Stimulated activated CD4-positive, alpha-beta T cell treated with anti-CD3 and anti-CD28 coated beads, Interleukin-15, amount 100 ng/mL, for 1 hour (primary cell): ENCODE measurements at places on chromosomes 12 and 14.

- no peak for DNase-seq
Observed at GRCh38 chr14:105531894-105532623, 5.7 kb downstream of the TMEM121 start.

DNA sequence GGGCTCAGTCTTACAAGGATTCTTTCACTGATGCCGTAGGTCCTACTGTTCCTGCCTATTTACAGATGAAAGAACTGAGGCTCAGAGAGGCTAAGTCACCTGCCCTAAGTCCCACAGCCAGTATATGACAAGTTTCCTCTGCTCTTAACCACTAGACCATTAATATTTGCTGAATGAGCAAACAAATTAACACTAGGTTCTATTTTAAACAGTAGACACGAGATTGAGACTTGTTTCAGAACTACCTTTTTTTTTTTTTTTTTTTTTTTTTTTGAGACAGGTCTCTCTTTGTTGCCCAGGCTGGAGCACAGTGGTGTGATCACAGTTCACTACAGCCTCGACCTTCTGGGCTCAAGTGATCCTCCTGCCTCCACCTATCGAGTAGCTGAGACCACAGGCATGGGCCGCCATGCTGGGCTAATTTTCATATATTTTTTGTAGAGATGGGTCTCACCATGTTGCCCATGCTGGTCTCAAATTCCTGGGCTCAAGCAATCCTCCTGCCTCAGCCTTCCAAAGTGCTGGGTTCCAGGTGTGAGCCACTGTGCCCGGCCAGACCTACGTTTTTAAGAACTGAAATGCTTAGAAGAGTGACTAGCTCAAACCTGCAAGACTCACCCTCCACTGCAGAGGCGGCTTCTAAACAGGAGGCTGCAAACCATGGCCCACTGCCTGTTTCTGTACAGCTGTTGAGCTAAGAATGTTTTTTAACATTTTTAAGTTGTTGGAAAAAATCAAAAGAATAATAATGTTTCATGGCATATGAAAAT, 12.9 kb downstream of the SYNE3 start:
- no peak for DNase-seq

GRCh38 chr12:108685469-108686260, 45.7 kb downstream of the CORO1C start:
- no peak for DNase-seq

DNA sequence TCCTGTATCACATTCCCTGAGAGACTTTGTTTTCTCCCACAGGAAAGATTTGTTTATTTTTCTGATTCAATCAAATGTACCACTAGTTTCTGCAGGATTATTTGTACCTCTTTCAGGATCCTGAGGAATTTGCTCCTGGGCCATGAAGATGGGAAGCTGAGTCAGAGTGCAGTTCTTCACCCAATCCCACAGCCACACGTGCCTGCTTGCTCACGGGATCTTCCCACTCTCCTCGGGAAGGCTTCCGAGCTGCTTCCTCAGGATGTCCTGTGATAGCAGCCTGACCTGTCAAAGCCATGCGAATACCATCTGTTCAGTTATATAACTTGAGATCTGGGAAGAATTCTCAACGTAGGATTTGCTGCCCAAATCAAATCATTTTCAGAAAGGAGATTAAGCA, 41.8 kb upstream of the HIF1A start:
- no peak for DNase-seq

GRCh38 chr12:123388177-123388950, 4.4 kb downstream of the KMT5A start:
- peak; percentile 60 for DNase-seq

DNA sequence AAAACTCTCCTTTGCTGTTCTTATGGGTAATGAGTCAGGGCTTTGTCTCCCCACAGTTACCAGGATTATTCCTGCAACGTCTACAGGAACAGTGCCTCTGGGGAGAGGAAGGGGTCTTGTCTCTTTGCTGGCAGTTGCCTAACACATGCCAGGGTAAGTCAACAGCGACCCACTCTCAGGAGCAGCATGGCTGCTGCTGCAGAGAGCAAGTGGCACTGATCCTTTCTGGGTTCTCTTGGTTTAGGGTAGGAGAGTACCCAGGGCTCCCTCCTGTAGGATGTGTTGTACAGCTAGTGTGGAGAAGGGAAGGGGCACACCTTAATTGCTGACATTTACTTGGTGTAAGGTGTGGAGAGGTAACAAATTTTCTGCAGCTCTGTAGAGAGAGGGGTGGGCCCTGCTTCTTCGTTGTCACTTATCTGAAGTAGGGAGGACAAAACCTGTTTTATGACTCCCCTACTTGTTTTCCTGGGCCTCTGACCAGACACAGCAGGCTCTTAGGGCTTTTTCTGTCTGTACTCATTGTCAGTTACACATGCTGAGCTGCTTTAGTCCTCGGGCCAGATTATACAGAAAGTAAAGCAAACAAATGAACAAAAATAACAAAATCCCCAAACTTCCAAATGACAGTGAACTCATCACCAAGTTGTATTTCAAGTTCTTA, 168.2 kb downstream of the ACSS3 start:
- no peak for DNase-seq

DNA sequence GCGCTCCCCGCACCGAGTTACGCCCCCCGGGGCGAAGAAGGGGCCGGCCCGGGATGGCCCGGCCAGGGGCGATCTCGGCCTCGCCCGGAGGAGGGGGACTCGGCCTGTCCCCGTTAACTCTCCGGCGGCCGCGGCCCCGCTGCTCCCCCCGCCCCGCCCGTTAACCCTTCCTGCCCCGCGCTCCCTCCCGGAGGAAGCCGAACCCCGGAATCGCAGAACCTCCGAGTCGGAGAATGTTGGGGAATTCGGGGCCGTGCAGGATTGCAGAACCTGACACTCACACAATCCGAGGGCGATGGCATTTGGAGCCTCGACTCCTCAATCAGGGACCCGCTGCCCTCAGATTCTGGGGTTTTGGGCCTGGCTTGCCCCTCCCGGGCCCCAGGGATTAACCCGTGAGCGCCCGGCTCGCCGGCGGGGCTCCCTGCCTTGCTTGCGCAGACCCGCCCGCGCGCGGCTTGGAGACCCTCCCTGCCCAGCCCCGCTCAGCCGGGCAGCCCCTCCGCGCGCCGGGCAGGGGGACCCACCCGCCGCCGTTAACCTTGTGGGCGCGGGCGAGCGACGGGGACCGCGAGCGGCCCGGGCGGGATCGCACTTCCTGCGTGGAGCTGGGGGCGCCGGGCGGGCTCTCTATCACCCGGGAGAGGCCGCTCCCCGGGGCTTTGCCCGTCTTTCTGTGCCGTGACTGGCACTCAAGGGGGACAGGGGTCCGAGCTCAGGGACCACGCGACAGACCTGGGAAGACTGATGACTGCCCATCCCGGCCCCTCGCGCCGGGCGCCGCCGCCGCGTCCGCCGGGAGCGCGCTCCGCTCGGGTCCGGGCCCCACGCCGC, 18.8 kb downstream of the BEGAIN start:
- no peak for DNase-seq

GRCh38 chr12:113040722-113041171, 15.8 kb upstream of the DTX1 start:
- DNase-seq = no peak

- DNase-seq = no peak
Observed at GRCh38 chr14:75369506-75369905, 58.3 kb upstream of the JDP2 start.

DNA sequence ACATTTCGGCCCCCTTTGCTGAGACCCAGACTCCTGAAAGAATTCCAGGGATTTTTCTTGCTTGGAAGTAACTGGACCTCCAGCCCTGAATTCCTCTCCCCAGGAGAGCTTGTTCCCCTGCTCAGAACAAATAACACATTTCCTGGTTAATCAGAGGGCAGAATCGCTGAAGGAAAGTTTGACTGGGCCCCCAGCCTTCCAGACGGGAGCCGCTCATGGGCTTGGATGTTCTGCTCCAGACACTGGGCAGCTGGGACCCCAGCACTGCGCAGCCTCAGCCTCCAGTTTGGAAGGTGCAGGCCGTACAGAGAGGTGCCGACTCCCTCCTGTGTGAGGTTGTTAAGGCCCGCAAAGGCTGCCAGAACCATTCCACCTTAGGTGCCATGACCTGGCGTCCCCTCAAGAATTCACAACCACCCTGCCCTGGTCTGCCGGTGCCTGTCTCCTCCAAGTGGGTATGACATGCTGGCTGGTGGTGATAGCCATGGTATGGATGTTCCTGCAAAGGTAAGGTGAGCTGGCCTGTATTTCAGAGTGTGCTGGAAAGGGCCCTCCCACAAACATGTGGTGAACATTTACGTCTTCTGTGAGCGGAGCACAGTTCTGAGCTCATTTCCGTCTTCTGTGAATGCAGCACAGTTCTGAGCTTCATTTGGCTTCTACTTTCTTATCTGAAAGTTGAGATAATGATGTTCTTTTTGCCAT, 5.1 kb upstream of the LTBP2 start:
- DNase-seq = no peak

GRCh38 chr12:47954467-47955045, 8.8 kb upstream of the TMEM106C start:
- DNase-seq = no peak

GRCh38 chr14:98666545-98666944, 605.5 kb downstream of the BCL11B start:
- no peak for DNase-seq

- no peak for DNase-seq
Observed at GRCh38 chr14:94646481-94646880, 34.3 kb downstream of the SERPINA3 start.

- no peak for DNase-seq
Observed at GRCh38 chr14:72679141-72679535, 214.8 kb downstream of the DPF3 start.

DNA sequence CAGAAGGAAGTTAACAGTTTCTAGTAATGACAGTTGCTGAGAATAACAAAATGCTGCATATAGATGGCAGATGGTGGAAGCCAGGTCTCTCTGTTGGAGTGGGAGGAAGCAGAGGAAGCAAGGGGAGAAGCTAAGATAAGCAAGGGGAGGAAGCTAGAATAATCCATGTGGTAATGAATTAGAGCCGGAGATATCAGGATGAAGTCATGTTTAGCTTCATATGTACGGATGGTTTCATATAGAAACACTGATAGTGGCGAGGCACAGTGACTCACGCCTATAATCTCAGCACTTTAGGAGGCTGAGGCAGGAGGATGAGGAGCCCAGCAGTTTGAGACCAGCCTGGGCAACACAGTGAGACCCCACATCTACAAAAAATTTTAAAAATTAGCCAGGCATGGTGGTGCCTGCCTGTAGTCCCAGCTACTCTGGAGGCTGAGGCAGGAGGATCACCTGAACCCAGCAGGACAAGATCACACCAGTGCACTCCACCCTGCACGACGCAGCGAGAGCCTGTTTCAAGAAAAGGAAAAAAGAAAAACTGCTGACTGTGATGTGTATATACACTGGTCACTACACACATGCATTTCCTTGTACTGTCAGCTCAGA, 49.2 kb downstream of the ANAPC7 start:
- DNase-seq = no peak

DNA sequence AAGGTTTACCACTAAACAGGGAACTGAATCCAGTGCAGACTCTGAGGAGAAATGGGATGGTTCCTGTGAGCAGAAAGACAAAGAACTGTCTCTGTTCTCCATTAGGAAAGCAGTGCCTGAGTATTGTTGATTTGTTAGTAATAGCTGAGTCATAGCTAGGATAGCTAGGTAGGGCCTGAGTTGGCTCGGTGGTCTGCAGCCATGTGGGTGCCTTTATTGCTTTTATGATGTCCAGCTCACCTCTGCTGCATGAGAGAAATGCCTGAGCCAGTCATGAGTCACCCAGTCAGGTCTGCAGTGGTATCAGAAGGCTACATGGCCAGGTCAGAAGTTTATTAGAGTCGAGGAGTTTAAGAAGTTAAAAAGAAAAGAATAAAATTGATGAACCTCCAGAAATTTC, 24.2 kb downstream of the TRHDE start:
- no peak for DNase-seq

DNA sequence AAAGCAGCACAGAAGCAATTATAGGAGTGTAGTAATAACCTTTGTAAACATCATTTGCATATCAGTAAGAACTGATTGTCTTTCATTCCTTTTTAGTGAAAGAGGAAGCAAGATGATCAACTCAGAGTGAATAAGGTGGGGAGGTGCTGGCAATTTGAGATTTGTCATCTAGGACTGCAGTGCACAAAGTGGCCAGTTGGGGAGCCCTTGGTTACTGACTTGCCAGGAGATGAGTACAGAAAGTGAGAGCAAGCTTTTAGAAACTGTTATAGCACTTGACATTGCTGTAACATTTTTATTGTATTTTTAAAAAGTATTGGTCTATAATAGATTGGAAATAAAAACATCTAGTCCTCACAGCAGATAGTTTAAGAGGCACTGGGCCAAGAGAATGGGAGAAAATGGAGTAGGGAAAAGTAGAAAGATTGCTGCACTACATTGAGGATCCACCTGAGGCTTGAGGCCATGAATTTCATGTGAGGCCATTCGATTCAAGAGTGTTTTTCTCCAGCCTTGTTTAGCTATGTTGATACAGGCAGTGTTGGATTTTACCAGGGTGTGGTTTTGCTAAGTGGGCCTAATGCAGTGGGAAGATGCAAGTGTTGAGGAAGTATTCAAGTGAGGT, 98.2 kb downstream of the SNAPC1 start:
- no peak for DNase-seq

- DNase-seq = no peak
Observed at GRCh38 chr14:77116172-77116817, 18.2 kb downstream of the CIPC start.

DNA sequence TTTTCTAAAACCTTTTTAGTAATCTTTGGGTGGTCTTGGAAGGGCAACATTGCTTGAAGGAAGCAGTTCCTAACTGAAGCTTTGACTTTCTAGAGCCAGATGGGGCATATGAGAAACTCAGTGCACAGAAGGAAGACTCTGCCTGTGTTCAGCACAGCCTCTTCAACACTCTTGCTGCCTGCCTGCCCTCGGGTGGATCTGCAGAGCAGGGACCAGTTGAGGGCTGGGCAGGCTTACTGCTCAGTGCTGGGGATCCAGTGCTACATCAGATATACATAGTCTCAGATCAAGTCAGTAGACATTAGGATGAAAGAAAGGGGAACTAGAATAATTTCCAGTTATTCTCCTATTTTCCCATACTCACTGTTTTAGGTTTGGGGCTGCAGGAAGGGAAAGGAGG, 29.5 kb upstream of the TMX1 start:
- no peak for DNase-seq

- no peak for DNase-seq
Observed at GRCh38 chr14:67734675-67735074, 33.0 kb downstream of the RDH12 start.

DNA sequence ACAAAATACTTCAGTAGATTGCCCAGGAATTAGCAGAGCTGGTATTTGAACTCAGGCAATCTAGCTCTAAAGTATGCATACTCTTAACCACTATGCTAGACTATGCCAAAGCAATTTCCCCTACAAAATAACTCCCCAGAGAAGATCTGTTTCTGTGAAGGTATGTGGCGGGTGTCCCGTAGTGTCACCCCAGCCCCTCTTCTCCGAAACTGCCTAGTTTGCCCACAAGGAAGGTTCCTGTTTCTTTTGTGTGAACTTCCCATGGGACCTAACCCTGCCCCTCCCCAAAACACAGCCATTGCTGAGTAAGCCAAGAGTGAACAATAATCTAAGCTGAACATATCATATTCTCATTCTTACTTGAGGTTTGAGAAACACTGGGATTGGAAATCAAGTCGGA, 15.5 kb upstream of the RAP1B start:
- no peak for DNase-seq

- DNase-seq = no peak
Observed at GRCh38 chr14:96380735-96381134, 11.2 kb upstream of the AK7 start.
